ENCODE measurements at places on chromosomes 6 and 20.

- no peak for DNase-seq
Observed at GRCh38 chr20:38827770-38828281, 22.3 kb downstream of the PPP1R16B start.

DNA sequence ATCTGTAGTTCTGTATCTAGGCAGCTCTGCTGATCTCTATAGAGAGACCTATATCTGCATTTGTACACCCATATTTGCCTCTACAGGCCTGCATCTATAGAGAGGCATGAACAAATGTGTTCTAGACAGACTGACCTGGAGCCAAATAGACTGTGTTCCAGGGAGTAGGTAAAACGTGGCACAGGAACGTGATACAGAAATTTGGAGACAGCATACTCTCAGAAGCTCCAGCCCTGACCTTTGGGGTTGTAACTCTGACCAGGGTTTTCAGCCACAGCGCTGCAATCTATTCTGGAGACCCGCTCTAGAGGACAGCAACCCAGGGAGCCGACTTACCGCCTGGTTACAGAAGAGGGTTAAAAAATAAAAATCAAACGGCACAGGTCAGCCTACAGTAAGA lies 983 bp downstream of the RBBP9 start:
- no peak for DNase-seq

GRCh38 chr6:114997813-114998292 lies 655.0 kb upstream of the HS3ST5 start:
- no peak for DNase-seq

DNA sequence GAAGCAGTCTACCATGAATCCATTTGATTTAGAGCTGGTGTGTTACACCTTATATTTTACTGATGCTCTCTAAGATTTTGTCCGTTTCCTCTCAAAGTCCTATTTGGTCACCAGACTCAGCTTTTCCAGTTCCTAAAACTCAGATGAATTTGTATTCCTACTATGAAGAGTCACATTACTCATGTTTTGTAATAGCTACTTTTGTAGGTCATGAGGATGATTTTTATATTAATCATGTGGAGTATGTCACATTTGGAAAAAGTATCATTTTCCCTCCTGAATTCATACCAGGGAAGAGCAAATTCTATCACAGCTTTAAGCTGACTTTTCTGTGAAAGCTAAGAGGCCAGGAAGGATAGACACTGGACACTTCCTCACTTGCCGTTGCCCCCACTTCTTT lies 140.6 kb upstream of the SCGN start:
- no peak for DNase-seq

- no peak for DNase-seq
Observed at GRCh38 chr6:143248359-143248758, 187.7 kb downstream of the AIG1 start.

- DNase-seq = no peak
Observed at GRCh38 chr6:21807299-21808044, 213.9 kb downstream of the SOX4 start.

DNA sequence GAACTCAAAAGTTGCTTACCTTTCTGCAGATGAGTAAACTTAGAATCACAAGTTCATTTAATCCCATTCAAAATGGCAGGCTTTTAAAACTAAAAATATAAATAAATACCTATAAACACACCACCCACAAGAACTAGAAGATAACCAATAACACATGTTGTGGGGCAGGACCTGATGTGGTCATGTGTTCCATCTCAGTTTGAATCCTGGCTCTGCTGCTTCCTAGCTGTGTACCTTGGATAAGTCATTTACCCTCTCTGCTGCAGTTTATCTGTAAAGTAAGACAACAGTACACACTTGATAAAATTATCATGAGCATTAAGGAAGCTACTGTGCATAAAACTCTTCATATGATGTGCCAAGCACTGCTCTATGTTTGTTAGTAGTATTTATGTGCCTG lies 22.0 kb downstream of the TRIM27 start:
- DNase-seq = no peak

- no peak for DNase-seq
Observed at GRCh38 chr6:30880698-30881252, 3.5 kb upstream of the DDR1 start.

DNA sequence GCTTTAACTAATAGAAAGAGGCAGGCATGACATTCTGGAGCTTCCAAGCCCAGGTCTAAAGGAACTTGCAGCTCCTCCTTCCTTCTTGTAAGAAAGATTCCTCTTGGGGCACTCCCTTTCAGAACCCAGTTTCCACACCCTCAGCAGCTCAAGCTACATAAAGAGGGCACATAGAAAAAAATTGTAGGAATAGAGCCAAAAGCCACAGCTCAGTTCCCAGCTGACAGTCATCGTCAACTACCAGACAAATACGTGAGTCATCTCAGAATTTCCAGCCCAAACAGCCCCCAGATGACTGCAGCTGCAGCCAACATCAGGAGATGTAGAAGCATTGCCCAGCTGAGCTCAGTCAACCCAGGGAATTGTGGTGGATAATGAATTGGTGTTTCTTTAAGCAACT lies 349.8 kb upstream of the ARID1B start:
- DNase-seq = no peak

- no peak for DNase-seq
Observed at GRCh38 chr6:89302936-89303335, 12.2 kb downstream of the GABRR2 start.

DNA sequence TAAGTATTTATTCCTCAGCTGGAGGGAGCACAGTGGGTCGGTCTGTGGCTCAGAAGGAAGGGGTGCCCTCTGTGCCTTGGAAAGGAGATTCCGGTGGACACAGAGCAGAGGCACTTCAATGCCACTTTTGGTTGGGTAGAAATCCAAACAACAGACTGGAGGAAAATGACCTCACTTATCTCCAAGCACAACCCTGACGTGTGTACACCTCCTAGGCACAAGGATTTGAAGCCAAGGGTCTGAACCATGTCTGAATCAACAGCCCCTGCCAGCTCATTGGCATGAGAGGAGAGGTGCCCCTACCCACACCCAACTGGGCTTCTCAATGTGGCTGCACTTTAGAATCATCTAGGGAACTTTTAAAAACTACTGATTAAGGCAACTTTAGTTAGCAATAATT lies 13.4 kb downstream of the CD24 start:
- DNase-seq = no peak

- DNase-seq = no peak
Observed at GRCh38 chr6:10486215-10486614, 34.9 kb upstream of the GCNT2 start.

DNA sequence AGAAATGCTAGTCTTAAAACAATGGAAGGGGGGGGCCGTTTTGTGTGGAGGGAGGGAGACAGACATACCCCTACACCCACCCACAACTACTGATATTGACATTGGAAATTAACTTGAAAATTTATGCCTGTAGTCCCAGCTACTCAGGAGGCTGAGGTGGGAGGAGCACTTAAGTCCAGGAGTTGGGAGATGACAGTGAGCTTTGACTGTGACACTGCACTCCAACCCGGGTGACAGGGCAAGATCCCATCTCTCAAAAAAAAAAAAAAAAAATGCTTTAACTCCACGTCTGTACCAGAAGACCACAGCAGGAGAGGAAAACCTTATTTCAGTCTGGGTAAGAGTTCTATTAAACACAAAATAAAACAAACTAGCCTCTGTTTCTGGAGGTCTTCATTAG lies 2.2 kb downstream of the TBC1D20 start:
- DNase-seq = no peak

GRCh38 chr20:45404438-45404837 lies 3.7 kb upstream of the DBNDD2 start:
- no peak for DNase-seq

GRCh38 chr20:60123096-60123495 lies 164.9 kb downstream of the CDH26 start:
- DNase-seq = no peak

DNA sequence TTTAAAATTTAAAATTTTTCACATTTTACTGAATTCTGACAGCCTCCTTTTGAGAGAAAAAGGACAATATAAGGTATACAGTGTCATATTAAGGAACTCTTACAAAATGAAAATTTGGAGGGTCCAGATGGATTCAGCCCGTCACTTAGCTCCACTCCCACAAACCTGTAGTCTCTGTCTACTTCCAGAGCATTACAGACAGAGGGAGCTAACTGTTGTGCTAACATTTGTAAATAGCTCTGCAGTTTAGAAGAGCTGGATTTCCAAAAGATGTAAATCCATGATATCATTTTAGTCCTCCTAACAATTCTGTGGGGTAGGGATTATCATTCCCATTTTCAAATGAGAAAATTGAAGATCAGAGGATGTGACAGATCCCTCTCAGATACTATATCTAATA lies 16.1 kb upstream of the SERINC3 start:
- DNase-seq = no peak

DNA sequence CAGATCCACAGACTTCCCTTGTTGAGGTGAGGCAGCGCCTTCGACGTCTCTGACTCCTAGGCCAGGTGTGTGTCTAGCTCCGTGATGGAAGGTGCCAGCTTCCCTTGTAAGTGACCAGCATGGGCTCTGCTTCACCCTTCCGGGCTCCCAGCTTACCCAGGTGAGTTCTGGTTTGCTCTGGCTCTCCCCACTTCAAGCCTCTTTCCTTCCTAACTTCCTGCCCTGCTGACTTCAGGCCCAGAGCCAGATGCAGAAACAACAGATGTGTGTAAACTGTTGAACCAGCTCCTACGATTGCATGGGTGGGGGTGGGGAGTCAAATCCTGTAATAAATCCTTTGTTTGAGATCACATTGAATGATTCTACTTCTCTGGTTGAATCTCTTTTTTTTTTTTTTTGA lies 51.6 kb upstream of the BMP6 start:
- no peak for DNase-seq

- DNase-seq = no peak
Observed at GRCh38 chr20:51640743-51641142, 98.2 kb upstream of the NFATC2 start.

- no peak for DNase-seq
Observed at GRCh38 chr6:107684996-107685395, 139.1 kb downstream of the SCML4 start.

- no peak for DNase-seq
Observed at GRCh38 chr20:10855778-10856177, 182.0 kb upstream of the JAG1 start.

GRCh38 chr20:62386383-62387218 lies at the start of gene RPS21:
TSS of gene RPS21 (plus strand) at chr20:62387103. CDS start at chr20:62387339, 236 bp downstream.
- DNase-seq = peak; percentile 88

DNA sequence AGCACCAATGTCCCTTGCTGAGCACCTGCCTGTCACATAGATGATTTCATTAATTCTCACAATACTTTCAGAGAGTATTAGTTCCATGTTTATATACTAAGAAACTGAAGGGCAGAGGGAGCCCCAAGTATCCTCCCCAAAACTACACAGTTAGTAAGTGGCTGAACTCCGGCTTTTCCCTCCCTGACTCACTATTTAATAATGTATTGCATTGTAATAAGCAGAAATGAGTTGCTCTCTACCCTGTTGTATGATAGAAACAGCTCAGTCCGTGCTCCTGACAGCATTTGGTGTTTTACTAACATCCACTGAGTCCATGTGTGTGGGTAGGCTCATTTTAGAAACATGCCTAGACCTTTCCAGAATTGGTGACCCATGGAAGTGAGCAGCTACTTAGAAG lies 76.8 kb downstream of the OLIG3 start:
- DNase-seq = no peak

DNA sequence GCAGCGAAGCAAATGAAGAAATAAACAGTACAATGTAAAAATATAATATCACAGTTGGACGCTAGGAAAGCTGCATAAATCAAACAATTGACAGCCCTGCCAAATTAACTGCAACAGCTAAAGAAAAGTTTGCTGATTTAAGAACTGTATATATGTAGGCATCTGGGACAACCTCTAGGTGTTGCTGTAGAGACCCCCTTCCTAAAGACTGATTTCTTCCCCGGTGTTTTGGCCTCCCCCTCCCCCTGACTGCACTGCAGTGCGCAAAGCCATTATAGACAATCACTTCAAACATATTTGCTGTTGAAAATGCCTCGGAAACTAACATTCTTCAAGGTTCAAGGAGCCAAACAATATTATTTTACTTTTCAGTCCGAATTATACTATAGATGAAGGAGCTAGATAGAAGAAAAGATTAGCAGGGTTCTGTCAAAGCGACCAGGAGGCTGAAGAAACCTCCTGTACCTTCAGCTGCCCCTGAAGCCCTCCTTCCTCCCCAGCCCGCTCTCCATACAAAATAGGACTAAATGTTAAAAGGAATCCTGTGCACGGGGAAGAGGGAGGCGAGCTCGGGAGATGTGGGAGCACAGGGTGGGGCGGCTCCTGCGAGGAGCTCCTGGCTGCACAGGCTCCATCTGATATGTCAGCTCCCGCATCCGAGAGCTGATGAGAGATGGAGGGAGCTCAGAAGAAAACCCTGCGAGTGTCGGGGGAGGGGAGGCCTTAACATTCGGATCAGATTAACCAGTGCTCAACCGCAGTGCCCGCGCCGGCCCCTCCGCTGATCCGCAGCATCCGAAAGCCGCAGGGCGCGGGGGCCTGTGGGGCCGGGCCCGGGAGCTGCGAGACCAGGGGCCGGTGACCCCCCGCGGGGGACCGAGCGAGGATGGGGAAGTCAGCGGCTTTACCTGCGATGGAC lies 822 bp downstream of the ELOVL4 start:
- peak; percentile 11 for DNase-seq

DNA sequence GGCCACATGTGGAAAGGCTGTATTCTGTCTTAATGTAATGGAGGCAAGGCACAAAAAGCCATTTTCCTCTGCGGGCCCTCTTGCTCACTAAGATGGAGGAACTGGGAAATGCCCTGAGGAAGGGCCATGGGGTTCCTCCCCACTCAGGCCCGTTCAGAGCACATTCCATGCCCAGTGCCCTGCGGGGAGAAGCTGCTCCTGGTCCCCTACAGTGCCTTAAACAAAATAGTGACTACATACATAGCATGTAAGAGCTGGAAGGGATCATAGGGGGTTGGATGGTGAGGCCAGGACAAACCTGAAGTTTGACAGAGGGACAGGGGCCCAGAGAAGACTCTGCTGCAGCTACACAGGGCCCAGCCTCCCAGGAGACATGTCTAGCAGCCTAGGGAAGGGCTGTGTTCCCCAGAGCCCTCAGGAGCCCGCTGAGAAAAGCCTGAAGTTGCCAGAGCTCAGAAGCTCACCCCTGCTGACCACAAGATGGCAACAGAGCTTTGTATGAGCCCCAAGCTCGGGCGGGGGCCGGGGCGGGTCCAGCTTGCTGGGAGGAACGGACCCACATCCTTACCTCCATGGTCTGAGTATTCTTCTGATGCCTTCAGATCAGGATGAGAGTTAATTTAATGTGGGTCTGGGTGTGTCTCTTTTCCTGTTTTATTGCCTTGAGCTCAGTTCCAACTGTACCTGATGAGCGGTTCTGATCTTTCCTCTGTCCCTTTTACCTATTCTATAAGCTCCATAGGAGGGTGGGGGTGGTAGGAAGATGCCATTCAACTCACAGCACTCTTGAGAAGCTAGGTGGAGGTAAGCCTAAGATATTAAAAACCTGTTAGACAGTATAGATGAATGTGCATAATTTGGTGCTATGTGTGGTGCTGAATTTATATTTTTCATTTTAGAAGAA lies 242.9 kb downstream of the CDC5L start:
- peak; percentile 8 for DNase-seq

GRCh38 chr6:121932076-121932991 lies 467.1 kb upstream of the HSF2 start:
- DNase-seq = no peak

DNA sequence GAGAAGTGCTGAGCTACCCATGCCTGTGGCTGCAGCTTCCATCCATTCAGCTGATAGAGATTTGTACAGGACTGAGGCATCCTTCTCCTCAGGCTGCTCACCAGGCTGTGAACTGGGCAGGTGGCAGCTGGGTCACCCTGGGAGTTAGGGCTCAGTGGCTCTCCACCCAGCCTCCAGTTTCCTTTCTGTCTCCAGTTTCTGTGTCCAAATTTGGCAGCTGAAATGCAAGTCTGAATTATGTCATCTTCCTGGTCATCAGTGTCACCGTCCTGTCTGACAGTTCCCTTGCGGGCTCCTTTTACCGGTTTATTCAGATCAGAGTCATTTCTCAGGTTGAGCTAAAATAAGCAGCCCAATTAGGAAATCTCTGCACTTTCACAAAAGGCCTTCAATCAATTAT lies 93.3 kb downstream of the EDN1 start:
- no peak for DNase-seq
